ENCODE measurements at places on chromosomes 6 and 20. TPM values are rescaled to one million over a fixed set of nuclear protein-coding genes. Genes with fewer than 3 reads are reported as not detected.

GRCh38 chr6:108779536-108780275 is 68.5 kb upstream of the ARMC2 start:
- DNase-seq = no peak

- no peak for DNase-seq
Measured at GRCh38 chr6:166566026-166567011, 20.2 kb downstream of the RAMACL start.

- no peak for DNase-seq
Measured at GRCh38 chr20:3787324-3788014, 929 bp upstream of the CENPB start.

DNA sequence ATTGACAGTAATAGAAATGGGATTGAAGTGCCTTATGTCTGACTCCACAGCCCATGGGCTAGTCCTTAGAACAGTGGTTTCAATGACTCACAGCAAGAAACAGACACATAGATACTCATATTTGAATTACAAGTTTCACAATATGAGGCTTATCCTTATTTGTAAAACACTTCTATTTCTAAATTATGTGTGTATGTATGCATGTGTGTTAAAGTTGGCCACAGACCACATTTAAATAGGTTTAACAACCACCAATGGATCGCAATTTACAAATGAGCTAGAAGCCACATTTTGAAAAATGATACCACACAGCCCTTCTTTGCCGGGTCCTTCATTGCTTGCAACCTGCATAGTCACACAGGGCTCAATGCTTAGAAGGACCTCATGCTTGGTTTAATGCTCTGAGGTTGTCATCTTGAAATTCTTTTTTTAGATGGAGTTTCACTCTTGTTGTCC is 157.8 kb upstream of the PREP start:
- DNase-seq = no peak

The NTSR1 gene
- 1.4 TPM for polyA plus RNA-seq

The CST5 gene
- not detected for polyA plus RNA-seq

DNA sequence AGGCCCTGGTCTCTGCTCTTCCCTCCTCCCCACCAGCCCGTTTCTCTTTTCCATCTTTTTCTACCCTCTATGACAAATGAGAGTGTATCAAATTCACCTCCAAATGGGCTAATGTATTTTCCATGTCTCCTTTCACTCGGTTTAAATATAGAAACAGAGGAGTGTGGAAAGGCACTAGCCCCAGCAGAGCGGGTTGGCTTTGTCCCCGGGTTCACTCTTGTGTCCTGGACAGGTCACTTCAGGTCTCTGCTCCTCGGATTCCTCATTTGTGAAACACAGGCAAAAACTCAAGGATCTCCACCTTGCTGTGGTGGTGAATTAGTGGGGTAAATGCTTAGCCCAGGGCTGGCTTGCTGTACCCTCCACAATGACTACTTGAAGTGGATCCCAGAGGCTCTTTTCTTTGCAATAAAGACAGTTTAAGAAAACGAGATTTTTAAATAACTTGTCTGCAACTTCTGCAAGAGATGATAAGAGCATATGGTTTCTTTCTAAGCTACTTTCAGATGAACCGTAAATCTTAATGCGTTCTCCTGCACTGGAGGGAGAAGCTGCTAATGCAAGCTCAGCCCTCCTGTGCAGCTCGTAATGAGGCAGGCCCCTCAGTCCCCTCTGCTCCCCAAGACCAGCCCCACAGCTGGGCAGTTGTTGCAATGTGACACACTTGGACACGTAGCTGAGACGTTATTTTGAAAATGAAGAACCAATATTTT is 292.9 kb downstream of the THBS2 start:
- DNase-seq = no peak

DNA sequence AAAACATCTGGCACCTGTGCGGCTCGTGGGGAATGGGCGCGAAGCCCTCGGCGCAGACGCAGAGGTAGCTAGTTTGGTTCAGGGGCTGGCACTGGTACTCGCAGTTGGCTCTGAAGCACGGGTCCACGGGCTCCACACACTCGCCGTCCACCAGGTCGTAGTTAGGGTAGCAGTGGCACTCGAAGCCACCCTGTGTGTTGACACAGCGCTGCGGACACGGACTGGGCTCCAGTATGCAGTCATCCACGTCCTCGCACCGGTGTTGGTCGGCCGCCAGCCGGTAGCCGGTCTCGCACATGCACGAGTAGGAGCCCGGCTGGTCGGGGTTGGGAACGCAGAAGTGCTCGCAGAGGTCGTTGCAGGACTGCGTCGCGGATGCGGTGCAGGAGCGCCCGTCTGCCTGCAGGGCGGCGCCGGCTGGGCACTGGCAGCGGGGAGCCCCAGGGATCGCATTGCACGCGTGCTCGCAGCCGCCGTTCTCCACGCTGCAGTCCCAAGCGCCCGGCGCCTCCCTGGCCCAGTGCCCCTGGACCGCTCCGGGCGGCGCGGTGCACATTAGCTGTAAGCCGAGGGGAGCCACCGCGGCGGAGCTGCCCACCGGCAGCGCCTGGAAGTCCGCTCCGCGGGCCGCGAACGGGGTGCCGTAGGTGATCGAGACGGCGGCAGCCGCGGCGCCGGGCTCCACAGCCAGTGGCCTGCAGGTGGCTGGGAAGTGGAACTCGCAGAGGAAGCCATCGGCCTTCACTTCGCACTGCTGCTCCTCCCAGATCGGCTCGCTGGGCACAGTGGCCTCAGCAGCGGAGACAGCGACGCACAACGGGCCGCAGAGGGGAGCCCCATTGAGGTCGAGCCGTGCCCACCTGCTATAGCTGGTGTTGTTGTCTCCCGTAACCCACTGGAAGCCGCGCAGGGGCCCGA is 930 bp downstream of the THBD start:
- peak; percentile 75 for DNase-seq

DNA sequence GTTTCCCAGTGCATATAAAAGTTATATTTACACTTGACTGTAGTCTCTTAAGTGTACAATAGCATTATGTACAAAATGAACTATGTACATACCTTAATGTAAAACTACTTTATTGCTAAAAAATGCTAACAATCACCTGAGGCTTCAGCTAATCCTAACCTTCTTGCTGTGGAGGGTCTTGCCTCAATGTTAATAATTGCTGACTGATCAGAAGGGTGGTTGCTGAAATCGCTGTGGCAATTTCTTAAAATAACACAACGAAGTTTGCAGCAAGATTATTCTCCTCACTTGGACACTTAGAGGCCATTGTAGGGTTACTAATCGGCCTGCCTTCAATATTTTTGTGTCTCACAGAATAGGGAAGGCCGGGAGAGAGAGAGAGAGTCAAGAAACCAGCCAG is 24.7 kb upstream of the MICB start:
- no peak for DNase-seq
